Stomach (tissue), 19 donors: ENCODE measurements at places on chromosomes 11 and 22. TPM values are rescaled to one million over a fixed set of nuclear protein-coding genes. Genes with fewer than 3 reads are reported as not detected.

DNA sequence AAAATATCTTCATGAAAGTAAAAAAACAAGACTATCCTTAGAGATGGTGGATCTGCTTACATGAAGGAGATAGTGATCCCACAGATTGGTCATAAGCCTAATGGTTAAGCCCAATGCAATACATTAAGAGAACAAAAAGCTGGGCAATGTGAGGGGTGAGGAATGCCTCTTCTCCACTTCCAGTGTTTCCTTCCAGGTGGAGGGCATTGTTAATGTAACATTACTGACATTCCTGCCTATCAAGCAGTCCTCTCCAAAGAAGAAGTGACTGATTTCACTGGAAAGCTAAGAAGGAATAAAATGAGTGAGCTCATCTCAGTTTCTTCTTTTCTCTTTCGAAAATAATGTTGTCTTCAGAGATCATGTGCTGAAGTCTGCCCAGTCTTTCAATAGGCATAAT lies 207.8 kb downstream of the RAB38 start:
- DNase-seq, result no peak

PRRG4 gene
- total RNA-seq, result 5.1 TPM

GRCh38 chr11:118602331-118602730 lies 5.1 kb upstream of the PHLDB1 start:
- peak; percentile 55 for DNase-seq

DNA sequence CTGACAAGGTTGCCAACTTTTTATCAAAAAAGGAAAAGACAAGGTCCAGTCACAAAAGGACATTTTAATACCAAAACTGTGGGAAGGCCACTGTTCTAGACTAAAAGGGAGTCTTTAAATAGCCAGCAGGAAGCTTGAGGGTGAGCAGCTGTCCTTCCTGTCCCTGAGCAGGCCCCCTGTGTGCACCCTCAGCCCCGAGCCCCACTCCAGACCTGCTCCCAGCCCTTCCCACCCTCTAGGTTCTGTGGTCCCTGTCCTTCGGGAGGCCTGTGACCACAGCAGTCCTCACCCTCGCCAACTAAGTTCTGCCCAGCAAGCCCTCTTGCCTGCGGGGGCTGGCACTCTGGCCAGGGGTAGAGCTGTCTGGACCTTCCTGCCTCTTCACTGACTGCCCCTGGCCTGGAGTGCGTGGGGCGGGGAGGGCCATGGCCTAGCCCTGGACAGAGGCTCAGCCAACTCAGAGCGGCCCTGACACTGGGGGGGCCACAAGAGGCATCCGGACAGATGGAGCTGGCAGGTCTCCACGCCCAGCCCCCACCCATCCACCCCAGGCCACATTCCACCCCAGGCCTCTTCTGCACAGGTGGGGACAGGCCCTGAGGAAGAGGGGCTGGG lies 1.6 kb upstream of the PLXNB2 start:
- DNase-seq, result no peak

INS gene
- not detected for total RNA-seq

GRCh38 chr11:27518518-27518917 lies 11.9 kb upstream of the LIN7C start:
- DNase-seq, result no peak

- DNase-seq, result no peak
Observed at GRCh38 chr22:42632096-42632495, 8.3 kb downstream of the ATP5MGL start.

IGSF9B gene
- 0.58 TPM for total RNA-seq
